Jurkat, Clone E6-1 (cell line): ENCODE measurements at places on chromosomes 6 and 20.

DNA sequence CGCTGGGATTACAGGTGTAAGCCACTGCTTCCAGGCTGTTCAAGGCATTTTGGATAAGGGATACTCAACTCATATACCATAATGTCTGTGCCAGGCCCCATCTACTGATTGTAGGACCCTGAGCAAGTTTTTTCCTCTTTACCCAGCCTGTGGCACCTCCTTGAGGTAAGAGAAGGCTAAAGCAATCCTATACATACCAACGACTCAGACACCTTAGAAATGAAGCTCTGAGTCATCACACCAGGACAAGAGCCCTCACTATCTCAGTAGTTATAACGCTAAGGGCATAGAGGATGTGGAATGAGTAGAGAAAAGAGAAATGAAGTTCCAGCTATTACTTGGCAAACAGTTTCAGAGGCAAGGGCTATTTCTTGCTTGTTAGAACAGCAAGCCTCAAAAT lies 16.9 kb downstream of the NDRG3 start:
- DNase-seq = peak; percentile 24

- DNase-seq = no peak
Measured at GRCh38 chr20:14885661-14886060, 548.2 kb upstream of the FLRT3 start.

DNA sequence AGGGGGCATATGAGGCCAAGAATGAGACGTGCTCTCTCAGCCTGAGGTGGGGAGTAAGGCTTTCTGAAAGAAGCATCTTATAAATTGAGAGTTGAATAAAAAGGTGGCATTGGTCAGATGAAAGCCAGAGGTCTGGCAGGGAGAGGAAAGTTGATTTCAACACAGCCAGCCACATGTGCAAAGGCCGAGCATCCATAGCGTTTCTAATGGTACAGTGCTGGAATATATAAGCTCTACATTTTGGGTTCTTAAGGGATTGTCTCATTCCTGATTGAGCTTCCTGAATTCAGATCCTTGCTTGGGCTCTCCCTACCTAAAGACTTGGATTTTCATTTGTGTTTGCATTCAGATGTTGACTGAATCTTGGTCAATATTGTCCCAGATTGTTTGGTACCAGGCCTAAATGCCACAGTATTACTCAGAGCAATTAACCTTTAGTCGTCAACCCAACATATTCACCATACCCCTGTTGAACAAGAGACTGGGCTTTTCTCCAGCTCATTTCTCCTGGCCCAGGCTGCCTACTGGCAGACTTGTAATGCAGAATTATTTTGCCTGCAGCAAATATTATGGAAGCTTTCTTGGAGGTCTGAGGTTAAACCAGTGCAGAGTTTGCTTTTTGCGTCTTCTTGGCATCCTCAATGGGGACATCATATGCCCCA lies 14.5 kb upstream of the BCAS1 start:
- DNase-seq = no peak

DNA sequence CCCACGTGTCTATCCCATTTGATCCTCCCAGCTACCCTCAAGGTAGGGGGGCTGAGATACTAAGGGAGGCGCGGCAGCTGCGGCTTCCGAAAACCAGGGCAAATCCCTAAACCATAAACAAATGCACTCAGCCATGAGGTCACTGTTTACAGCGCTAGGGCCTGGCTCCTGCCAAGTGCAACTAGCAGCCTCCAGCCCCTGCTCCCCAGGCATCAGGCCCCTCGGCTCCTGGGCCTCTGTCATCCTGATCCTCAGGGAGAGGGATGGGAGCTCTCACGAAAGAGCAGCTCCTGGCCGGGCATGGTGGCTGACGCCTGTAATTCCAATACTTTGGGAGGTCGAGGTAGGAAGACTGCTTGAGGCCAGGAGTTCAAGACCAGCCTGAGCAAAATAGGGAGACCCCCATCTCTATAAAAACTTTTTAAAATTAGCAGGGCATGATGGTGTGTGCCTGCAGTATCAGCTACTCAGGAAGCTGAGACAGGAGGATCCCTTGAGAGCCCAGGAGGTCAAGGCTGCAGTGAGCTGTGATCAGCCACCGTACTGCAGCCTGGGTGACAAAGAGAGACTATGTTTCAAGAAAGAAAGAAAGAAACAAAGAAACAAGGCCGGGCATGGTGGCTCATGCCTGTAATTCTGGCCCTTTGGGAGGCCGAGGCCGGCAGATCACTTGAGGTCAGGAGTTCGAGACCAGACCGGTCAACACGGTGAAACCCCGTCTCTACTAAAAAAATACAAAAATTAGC lies 42.5 kb upstream of the TLDC2 start:
- DNase-seq = no peak

DNA sequence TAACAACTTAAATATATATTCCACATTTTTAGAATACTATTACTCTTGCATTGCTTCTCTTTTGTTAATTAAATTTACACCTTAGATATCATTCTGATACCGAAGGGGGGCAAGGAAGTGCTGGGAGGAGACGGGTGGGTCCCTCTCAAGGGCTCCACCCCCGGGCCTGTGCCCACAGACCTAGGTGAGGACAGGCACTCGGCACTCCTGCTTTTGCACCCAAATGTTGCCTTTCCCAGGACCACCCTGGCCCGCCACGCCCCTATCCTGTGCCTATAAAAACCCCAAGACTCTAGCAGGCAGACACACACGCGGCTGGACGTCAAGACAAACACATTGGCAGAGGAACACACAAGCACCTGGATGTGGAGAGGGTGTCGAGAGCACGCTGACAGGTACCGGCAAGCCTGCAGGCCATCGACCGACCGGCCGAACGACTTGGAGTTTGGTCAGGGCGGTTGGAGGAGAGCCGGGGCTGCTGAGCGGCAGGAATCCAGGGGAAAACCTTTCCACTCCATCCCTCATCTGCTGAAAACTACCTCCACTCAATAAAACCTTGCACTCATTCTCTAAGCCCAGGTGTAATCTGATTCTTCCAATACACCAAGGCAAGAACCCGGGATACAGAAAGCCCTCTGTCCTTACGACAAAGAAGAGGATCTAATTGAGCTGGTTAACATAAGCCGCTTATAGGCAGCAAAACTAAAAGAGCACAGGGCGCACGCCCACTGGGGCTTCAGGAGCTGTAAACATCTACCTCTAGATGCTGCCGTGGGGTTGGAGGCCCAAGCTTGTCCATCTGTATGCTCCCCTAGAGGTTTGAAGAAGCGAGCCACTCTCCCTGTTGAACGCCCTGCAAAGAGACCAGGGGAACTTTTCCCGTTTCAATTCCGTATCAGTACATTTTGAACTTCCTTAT lies 197.4 kb upstream of the PRSS16 start:
- no peak for DNase-seq

GRCh38 chr6:104589940-104590339 lies 269.8 kb downstream of the HACE1 start:
- DNase-seq = no peak

DNA sequence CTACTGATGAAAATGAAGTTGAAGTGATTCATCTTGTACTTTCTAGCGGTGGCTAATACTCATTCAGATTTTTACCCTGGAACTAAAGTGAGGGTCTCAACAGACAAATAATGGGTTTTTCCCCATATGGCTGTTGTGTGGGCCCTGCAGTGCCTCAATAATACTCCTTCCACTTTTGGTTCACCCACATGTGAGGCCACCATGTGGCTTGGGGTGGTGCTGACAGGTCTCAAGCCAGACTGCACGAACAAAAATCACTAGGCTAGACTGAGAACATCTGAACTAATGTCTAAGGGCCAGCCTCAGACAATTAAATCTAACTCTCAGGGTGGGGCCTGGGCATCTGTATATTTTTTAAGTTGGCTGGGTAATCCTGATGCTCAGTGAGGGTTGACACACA lies 7.9 kb upstream of the COL12A1 start:
- DNase-seq = no peak

DNA sequence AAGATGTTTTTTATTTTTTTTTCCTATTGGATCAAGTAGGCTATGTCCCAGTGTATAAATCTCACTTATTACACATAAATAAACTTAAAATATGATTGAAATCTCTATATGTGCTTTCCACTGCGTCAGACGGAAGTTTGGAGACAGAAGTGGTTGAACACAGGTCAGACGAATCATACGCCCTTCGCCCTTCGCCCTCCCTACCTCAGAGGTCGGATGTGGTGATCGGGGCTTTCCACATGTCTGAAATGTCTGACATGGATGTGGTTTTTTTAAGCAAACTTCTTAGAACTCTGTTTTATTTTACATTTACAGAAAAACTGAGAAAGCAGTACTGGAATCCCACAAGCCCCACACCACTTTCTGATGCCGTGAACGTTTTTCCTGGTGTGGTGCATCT lies 344.4 kb downstream of the THBS2 start:
- DNase-seq = no peak

GRCh38 chr20:40244286-40244685 lies 444.8 kb downstream of the MAFB start:
- DNase-seq = no peak

GRCh38 chr6:83889621-83890020 lies 30.1 kb downstream of the CYB5R4 start:
- DNase-seq = no peak

- DNase-seq = no peak
Measured at GRCh38 chr6:34143884-34144580, 1.9 kb downstream of the GRM4 start.

GRCh38 chr6:2221726-2222274 lies 23.6 kb downstream of the GMDS start:
- no peak for DNase-seq

DNA sequence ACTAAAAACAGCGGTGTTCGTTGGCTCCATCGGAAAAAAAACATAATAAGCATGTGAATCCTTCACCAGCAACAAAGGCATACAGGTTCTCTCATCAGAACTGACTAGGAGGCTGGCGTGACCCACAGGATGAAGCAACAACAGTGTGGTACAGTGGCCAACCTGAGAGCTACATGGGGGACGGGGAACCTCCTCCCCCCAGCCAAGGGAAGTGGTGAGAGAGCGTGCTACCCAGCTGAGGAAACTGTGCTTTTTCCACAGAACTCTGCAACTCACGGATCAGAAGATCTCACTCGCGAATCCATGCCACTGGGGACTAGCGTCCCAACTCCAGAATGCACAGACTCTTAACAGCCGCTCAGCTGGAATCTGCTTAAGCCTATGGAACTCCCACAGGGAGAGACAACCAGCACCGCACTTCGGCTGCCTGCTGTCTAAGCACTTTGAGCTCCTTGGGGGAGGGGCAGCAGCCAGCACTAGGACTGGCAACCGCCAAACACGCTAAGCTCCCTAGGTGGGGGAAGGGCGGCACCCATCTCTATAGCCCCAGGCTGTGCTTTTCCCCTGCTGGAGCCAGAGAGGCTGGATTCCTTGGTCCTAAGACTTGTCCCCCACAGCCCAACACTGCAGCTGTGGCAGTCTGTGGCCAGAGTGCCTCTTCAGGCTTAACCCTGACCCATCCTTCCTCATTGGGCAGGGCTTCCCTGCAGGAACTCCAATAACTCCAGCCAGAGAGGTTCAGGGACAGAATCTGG lies 538.3 kb upstream of the BTBD3 start:
- DNase-seq = no peak

- no peak for DNase-seq
Measured at GRCh38 chr20:63693083-63693732, 3.2 kb upstream of the TNFRSF6B start.

DNA sequence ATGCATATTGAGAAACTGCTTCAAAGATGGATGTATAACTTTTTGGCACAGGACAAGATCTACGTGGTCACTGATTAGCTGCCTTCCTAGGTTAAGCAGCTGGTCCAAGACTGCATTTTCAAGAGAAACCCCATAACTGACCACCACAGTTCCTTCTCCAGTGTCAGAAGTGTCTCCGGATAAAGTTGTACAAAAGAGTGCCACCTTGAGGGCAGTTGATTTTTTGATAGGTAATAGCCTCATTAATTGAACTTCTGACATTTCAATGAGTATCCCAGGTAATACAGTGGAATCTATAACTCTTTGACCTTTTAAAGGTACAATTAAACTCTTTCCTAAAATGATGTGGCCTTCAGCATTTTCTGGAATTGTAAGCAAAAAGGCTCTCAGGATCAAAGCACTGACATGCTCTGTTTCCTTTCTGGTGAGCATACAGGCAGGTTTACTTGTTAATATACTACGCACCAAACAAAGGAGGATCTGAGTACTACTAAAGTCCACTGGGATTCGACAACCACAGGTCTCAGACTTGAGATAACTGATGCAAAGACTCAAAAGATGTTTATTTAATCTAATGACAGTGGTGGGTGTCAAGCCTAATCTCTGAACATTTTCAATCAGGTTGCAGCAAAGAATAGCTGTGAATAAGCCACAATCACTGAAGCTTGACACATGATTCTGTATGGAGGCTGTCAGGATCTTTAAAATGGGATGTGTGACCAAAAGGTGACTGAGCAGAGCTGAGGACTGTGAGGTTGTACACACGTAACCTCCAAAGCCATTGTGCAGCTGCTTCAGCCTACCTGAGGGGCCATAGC lies 21.2 kb downstream of the MKKS start:
- no peak for DNase-seq

DNA sequence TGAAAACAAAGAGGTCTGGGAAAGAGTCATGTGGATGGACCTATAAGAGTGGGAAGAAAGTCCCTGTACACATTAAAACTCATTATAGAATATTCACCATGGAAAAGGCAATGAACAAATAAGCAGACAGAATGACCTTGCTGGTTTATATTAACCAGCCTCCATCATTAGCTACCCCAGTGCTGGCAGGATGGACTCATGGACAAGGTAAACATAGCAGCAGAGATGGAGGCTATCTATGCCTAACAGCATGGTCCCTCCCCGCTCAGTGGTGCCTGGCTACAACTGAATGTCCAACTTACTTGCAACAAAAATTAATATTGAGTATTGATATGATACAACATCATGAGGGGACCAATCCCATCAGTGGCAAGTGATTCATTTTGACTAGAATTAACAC lies 4.5 kb upstream of the ZKSCAN3 start:
- DNase-seq = no peak
